CD4-positive, alpha-beta T cell treated with Interleukin-17A for 4 hours (primary cell): ENCODE measurements at places on chromosomes 2 and 18.

DNA sequence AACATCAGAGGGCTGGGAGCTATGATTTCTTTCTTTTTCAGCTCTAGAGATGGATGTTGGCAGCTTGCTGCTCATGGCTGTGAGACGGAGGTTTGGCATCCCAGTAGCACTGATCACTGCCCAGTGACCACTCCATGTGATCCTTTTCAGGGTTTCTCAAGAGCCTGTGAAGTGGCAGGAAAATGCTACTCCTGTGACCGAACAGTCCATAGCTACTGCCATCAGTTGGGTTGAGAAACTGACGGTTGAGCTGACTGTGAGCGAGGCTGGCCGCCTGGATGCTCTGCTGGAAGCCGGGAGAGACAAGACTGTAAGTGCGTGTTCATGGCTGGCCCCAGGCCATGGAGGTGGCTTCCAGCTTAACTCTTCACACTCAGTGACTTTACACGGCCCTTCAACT, 34.2 kb downstream of the VWA3B start:
- DNase-seq, result no peak

DNA sequence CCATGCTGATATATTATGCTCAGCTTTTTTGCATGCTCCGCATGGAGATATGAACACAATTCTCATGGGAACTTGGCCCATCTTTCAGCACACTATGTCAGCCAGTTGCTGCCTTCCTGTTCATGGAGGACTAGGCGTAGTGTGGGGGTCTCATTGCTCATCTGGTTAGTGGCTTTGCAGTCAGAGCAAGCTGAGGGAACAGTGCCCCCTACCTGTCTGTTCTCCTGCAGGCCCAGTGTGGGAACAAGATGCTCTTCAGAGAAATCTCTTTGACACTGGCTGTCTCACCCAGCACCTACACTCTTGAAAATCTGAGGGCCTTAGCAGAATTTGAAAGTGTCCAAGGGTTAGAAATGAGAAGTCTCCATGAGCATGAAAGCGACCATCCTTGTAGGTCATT, 47.1 kb downstream of the SPTBN1 start:
- peak; percentile 25 for DNase-seq

GRCh38 chr18:10006311-10006893, 92.6 kb downstream of the VAPA start:
- no peak for DNase-seq

GRCh38 chr18:45829855-45830254, 4.4 kb downstream of the SIGLEC15 start:
- DNase-seq, result no peak

GRCh38 chr2:20669562-20670314, 2.8 kb downstream of the GDF7 start:
- DNase-seq, result no peak

DNA sequence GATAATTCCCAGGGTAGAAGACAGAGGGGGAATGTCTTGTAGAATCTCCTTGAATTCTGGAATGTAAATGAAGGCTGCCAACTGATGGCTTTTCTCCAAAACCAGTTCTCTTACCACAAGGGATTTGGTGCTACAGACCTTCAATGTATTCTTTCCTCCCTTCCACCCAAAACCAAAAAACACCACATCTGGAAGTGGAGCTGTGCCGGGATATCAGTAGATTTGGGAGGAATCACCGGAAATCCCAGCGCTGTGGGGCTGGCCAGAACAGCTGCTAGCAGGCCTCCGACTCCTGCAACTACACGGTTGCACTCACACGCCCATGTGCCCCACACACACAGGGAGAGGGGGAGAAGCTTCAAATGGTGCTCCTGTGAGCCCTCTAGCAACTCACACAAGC, 45.7 kb downstream of the RPL31 start:
- no peak for DNase-seq

GRCh38 chr2:19547321-19547720, 188.9 kb upstream of the OSR1 start:
- DNase-seq, result no peak

- DNase-seq, result no peak
Measured at GRCh38 chr2:190214426-190215194, 105.0 kb downstream of the HIBCH start.

- DNase-seq, result no peak
Measured at GRCh38 chr18:9321736-9322135, 12.8 kb upstream of the TWSG1 start.

DNA sequence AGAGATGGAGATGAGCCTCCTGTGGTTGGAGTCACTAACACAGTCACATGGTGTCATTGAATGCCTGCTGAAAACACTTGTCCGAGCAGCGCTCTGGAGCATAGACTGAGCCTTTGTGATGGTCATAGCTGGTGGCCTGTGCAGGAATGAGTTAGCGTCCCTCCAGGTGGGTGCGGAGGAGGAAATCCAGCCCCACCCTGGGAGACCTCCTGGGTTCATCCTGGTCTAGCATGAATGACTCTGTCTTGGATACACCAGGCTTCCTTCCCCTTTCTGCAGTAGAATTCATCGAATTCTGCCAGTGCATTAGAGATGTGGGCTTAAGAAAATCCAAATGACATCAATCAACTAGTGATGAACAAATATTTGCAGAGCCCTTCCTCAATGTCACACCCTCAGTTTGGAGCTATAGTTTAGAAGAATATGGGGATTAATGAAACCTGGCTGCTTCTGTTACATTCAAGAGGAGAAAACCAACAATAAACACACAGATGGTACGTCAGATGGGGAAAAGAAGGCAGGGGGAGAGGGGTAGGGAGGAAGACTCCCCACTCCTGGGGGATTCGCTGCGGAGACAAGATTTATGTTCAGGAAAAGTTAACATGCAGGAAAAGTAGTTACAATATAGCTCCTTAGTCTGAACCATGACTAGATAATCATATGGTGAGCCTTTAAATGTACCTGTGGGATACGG, 136.7 kb downstream of the DDX1 start:
- DNase-seq, result no peak

- DNase-seq, result no peak
Measured at GRCh38 chr18:6221602-6222014, 193.1 kb downstream of the L3MBTL4 start.

GRCh38 chr18:60248336-60249330, 123.9 kb downstream of the MC4R start:
- no peak for DNase-seq

DNA sequence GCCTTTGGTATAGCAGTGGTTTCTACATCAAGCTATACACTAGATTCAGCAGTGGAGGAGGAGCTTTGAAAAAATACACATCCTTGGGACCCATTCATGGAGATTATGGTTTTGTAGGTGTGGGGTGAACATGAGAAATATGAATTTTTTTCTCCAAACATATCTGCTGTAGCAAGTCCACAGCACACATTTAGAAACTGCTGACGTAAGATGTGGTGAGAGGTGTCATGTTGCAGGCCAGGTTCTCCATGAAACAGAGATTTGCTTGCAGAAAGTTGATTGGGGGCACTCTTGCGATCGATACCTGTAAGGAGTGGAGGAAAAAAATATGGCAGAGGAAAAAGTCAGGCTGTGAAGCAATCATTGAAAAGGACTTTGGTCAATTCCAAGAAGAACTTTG, 67.9 kb downstream of the FASTKD2 start:
- no peak for DNase-seq

DNA sequence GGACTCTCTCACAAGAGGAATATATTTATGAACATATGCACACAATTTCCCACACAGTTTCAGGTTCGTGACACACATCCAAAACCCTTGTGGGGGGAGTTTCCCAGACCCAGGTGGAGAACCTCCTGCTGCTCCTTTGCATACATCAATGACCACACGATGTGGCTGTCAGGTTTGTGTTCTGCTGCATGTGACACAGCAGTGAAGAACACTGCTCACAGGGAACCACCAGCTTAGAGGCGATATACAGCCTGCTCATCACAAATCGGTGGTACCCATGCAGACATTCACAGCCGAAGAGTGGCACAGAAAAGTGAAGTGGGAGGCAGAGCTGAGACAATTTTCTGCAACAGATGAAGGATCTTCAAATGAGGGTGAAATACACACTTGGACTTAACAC, 175.6 kb upstream of the ZFP36L2 start:
- DNase-seq, result no peak

DNA sequence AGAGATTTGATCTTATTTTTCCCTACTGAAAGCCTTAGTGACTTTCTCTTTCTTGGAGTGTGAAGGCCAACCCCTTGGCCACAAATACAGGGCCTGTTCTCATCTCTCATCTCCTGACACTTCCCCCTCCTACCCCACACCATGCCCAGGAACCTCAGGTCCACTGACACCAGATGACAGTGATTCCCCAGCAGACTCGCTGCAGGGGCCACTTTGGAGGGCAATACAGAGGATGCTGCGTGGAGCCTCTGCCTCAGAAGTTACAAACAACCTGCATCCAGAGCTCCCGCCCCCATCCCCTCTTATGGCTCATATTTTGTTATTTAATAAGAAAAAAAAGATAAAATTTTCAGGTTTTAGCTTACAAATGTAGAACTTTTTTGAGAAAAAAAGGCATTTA, 70.1 kb upstream of the LGALSL start:
- no peak for DNase-seq

GRCh38 chr2:86066007-86066578, 39.6 kb downstream of the POLR1A start:
- DNase-seq, result no peak

GRCh38 chr2:233794128-233794658, 16.1 kb downstream of the MROH2A start:
- DNase-seq, result no peak
